ENCODE measurements at places on chromosomes 7 and 10. TPM values are rescaled to one million over a fixed set of nuclear protein-coding genes. Genes with fewer than 3 reads are reported as not detected.

PNLIP gene
- not detected for total RNA-seq

UPK3BL2 gene
- 44.9 TPM for total RNA-seq

SH2B2 gene
- total RNA-seq: 0.50 TPM

VGF gene
- total RNA-seq: 0.22 TPM

HOXA4 gene
- 0.25 TPM for total RNA-seq

SUN3 gene
- not detected for total RNA-seq

GRCh38 chr10:102268375-102268888 is 23.1 kb downstream of the GBF1 start:
- DNase-seq: no peak

GRCh38 chr10:69786791-69787190 is 14.9 kb upstream of the COL13A1 start:
- peak; percentile 15 for DNase-seq

- no peak for DNase-seq
Observed at GRCh38 chr7:21131897-21132296, 296.0 kb upstream of the SP4 start.

DNA sequence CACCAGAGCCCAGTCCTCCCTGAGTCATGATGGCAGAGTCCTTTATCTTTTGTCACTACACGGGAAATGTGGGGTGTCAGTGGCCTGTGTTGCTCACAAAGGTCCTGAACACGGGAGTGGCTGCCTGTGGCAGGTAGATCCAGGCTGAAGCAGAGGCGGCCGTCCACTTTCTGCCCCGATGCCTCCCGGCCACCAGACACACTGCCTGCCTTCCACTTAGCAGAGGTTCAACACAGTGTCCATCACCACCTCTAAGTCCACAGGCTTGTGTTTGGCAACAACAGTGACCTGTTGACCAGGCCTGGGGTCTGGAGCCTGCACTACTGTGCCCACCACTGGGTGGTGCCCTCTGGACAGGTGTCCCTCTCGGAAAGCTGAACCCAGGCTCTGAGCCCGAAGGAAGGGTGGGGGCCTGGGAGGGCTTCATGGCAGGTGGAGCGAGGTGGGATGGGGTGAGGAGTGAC is 49.9 kb upstream of the CAMK2B start:
- no peak for DNase-seq

DNA sequence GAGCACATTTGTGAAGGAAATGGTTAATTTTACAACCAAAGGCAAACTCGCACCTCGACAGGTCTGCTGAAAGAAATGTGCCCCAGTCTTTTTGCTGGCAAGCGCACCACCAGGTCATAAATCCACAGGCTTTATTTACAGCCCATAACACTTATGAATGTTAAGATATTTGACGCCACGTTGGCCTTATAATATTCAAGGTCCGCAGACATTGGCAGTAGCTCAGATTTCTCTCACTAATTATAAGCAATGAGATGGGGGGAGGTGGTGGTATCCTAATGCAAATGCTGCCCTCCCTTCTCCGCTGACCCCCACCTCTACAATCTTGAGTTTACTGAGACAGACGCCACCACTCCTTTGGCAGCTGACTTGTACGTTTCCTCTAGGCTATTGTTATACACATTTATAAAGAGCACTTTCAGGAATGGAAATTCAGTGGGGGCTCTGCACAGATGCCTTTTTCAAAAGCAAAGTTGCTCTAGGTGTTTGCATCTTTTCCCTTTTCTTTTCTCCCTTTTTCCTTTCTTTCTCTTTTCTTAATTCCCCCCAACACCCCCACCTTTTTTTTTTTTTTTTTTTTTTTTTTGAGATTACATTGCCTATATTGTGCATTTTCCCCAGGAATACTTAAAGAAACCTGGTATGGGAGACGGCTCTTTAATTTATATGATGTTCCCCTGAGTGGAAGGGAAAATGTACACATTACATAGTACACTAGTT is 6.7 kb downstream of the TCF7L2 start:
- no peak for DNase-seq

DNA sequence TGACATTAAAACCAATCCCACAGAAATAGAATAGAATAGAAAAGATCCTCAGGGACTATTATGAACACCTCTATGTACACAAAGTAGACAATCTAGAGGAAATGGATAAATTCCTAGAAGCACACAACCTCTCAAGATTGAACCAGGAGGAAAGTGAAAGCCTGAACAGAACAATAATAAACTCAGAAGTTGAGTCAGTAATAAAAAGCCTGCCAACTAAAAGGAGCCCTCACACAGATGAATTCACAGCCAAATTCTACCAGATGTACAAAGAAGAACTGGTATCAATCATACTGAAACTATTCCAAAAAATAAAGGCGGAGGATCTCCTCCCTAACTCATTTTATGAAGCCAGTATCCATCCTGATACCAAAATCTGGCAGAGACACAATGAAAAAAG is 220.3 kb upstream of the HPS1 start:
- no peak for DNase-seq

GRCh38 chr10:61588770-61589211 is 73.9 kb upstream of the CABCOCO1 start:
- no peak for DNase-seq

DNA sequence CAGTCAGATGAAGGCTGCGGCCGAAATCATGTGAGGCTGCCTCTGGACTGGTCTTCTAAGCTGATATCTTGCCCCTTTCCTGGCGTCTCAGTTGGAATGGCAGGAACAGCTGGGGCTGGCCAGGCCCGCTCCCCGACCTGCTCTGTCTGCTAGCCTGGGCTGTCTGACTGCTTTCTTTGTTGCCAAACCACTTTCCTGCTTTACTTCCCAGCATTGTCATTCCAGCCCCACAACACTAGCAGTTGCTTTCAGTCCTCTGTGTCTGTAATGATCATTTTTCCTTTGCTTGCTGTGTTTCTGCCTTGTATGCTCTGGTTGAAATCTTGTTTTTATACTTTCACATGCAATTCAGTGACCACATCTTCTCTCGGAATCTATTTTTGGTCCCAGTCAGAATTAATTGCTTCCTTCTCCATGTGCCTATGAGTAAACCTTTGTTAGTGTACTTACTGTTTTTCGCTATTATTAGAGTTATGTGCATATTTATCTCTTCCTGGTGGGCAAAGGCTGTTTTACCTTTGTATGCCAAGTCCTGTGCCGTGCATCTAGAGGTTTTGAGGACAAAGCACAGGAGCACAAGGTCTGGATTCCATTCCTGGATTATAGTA is 21.6 kb downstream of the PRPF18 start:
- no peak for DNase-seq

DNA sequence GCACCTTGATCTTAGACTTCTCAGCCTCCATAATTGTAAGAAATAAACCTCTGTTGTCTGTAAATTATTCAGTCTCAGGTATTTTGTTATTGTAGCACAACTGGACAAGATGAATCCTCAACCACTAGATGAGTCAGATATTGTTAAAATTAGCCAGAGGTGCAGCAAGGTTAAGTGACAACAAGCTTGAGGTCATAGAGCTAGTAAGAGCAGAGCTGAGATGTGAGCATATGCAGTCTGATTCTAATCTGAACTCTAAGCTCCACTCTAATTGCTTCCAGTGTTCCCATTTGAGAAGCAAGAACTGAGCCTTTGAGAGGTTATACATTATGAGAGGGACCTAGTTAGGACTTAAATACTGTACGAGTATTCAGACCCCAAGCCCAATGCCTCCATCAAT is 93.1 kb downstream of the FZD1 start:
- DNase-seq: no peak

GRCh38 chr10:26481914-26482550 is 43.9 kb downstream of the APBB1IP start:
- DNase-seq: peak; percentile 66

DNA sequence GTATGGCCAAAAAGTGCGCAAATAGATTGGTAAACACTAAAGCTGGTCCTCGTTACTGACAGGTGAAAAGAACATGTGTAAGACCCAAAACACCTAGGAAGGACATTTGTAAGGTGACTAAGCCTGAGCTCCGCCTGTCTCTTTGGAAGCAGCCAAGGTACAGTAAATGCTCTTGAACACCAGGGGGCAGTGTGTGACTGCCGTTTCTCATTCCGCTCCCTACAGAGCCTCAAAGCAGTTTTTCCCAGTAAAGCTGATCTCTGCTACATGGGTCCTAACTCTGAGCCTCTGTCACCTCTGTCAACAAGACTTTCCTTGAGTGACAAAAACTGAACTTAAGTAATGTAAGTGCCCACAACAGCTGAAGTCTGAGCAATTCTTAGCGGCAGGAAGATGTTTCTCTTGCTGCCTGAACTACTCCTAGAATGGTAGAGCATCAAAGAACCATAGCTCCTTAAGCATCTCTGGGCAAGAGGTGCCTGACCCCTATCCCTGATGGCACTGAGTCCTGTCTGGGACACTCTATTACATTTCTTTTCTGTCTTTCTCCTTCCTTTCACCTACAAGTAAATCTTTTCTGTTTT is 238.0 kb upstream of the INHBA start:
- peak; percentile 50 for DNase-seq

DNA sequence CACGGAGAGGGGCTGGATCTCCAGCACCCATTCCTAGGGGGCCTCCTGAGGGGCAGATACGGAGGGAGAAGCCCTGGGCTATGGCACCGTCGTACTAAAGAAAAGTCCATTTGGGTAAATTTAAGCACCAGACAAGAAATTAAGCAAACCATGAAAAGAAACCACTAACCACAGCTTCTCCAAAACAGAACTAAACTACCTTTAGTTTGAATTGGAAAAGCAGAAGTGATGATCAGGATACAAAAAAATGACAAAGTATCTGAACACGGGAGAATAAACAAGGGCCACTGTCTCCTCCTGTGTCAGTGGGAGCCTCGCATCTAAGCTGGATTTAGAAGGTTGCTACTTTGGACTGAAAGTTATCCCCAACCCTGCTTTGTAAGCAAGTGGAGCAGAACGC is 69.1 kb downstream of the DIP2C start:
- DNase-seq: no peak

DNA sequence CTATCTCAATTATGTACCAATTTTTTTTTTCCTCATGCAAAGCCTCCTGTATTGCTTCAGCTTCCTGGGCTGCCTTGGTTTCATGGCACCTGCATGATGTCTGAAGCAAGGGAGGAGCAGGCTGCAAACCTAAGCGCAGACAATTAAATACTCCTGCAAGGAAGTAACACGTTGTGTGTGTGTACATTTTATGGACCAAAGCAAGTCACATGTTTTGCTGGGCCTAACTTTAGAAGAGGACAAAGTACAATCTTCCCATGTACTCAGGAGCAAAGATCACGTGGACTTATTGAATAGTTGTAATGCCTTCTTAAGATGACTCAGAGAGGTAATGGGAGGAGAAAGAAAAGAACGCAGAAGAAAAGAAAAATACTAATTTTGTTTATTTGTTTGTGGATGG is 944.0 kb upstream of the C7orf33 start:
- DNase-seq: no peak

DNA sequence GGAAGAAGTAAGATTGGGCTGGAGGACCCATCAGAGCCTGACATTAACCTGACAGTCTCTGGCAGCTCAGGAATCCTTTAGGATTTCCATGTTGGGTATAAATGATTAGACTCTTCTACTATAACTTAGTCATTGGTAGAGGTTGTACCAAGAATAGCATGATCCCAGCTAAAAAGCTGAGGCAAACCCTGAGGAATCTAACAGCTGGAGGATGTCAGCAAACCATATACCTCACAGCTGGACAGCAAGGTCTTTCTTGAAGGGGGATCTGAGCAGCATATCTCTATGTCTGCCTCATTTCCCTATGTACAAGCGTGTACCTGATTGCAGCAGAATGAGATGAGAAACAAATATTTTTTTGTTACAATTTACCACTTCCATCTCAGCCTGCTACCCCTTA is 103.2 kb downstream of the NPSR1 start:
- no peak for DNase-seq

DNA sequence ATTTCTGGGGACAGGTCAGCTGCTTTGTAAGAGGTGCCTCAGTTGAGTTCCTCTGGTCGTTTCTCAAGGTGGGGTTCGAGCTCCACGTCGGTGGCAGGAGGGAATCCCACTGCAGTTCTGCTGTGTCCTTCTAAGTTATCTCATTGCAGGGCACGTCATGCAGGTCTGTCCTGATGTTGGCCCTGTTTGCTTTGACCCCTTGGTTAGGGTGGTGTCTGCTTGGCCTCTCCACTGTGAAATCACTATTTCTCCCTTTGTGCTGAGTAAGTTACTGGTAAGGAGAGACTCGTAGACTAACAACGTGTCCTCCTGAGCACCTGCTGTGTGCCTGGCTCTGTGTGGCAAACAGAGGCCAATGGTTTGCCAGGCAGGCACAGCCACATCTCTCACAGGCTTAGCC is 372.9 kb upstream of the ZMIZ1 start:
- no peak for DNase-seq

DNA sequence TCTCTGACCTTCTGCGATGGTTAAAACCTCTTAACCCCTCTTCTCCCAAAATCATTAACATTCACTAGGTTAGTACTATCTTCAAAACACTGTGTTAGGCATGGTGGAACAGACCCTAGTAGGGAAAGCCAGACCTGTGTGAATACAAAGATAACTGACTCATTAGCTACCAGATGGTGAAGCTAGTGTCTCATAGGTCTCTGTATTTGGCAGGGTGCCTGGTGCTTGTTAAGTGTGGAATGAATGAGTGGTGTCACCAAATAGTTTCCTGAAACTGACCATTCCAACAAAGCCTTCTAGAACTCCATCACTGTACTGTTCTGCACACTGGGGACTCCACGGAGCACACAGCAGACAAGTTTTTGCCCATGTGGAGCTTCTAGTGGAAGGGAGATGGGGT is 27.7 kb upstream of the TM9SF3 start:
- DNase-seq: no peak

DNA sequence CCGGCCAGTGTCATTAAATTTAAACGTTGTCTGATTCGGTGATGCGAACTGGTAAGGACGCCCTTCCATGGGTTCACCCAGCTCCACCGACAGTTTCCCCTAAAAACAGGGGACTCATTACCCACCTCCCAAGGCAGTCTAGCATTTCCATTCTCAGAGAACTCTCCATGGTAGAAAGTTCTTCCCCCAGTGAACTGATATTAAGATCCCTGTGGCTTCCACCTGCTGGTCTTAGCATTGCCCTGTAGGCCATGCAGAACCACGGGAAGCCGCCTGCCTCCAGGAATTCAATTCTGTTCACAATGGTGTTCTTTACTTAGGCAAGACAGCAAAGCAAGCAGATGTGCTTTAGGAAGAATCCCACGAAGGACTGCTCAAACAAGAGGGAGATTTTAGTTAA is 128.9 kb upstream of the NANOS1 start:
- DNase-seq: no peak

GRCh38 chr10:118412932-118413331 is 70.8 kb upstream of the FAM204A start:
- no peak for DNase-seq

DNA sequence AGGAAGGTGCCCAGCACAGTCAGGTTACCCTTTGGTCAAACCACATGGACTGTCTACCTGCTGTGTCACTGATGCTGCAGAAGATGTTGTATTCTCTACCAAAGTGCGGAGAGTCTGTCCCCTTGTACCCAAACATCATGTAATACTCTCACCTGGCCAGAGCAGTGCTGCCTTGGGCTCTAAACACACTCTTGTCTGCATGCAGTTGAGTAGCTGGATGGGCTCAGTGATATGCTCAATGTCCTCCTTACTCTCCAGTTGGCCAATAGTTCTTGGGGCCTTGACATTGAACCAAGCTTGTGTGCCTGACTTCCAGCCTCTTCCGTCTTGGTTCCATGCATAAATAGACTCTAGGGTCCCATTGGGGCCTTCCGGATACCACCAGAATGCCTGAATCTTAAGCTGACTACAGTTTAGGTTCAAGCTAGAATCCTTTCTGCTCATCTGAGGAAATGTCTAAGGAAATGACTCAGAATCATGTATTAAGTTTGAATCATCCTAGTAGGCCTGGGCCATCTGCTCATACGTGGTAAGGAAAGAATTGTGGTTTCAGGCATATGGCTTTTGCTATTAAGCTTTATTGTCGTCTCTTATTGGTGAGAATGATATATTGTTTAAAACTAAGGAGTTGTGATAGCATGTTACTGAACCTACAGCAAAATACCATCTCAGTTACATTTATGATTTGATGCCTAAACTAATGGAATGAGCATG is 118.0 kb downstream of the OTUD1 start:
- DNase-seq: no peak
